ENCODE measurements at places on chromosomes 16 and 17.
A peak's percentile ranks its signal among the peaks of the same experiment; 100 is the strongest.

DNA sequence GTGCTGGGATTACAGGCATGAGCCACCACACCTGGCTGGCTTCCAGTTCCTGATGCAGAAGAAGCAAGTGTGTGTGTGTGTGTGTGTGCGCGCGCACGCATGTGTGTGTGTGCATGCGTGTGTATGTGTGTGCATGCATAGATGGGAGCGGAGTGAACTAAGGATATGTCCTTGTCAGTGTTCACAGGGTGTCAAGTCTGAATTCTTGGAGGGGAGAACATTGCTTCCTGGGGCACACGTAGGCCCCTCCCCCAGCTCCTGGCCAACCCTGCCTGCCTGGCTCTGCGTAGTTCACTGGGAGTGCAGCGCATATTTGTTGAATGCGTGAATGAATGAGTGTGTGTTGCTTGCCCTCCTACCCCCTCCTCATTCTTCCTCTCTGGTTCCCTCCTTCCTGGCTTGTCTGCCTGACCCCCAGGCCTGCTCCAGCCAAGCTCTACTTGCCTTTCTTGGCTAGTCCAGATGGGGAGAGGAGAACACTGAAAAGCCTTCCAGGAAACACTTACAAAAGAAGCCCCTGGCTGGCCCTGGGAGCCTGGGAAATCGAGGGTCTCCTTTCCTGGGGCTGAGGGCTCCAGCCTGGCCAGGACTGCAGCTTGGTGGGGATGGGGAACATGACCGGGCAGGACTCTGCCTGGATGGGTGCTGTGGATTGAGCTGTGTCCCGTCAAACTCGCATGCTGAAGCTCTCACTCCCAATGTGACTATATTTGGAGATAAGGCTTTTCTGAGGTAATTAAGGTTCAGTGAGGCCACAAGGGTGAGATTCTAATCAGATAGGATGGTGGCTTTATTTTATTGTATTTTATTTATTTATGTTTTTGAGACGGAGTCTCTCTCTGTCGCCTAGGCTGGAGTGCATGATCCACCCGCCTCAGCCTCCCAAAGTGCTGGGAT is 27.9 kb downstream of the IGFBP4 start:
- peak; percentile 47 for DNase-seq

- DNase-seq, result no peak
These were observed 54.4 kb downstream of the SOX9 start for GRCh38 chr17:72175263-72175662.

- no peak for DNase-seq
These were observed 4.6 kb downstream of the TGFB1I1 start for GRCh38 chr16:31476303-31477219.

GRCh38 chr16:9199311-9199710 is 107.9 kb downstream of the HAPSTR1 start:
- DNase-seq, result no peak

DNA sequence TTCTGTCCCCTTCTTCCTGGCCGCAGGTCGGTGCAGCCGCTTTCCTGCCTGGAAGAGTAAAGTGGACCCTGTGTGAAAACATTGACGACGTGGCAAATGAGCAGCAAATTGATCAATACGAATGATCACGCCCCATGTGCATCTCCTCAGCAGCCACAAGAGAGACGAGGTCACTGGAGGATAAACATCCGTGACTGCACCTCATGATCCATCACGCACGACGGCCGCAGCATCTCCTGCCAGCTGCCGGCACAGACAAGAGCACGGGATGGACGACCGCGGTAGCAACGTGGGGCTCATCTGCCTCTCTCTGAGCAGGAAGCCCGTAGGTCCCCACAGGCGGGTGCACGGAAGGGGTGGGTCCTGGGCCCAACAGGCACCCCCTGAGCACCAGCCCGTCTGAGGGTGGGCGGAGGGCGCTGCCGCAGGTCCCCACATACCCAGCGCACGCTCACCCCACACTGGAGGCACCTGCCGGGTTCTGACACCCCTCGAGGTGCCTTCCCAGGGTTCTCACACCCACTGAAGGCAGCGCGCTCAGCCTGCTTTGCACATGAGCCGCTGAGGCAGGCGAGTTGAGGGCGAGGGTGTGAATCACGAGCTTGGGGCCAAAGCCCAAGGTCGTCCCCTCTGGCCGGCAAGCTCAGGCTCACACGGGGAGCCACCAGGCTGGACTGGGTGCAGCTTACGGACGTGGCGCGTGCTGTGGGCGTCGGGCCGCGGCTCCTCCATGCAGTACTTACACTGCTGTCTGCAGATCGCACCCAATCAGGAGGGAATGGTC is 12.3 kb upstream of the CDH15 start:
- DNase-seq, result no peak

DNA sequence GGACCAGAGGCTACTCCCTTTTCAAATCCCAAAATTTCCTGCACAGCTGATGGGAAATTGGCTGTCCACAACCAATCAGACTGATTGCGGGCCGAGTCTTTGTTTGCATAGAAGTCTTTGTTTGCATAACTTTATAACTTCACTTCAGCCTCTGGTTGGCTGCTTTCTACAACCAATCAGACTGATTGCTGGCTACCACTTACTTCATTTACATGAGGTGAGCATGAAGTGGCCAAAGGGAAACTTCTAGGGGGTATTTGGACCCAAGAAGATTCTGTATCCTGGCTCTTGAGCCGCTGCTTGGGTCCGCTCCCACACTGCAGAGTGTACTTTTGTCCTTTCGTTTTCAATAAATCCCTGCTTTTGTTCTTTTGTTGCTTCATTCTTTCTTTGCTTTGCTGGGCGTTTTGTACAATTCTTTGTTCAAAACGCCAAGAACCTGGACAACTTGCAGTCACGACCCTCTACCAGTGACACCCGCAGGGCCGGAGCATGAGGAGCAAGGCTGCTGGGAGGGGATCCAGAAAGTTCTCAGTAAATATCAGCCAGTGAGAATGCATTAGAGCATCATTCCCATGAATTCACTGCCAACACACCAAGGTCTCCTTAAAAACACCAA is 67.5 kb downstream of the IQCK start:
- DNase-seq, result no peak

- peak; percentile 8 for DNase-seq
These were observed 223.6 kb downstream of the BCAS3 start for GRCh38 chr17:60901242-60901641.

DNA sequence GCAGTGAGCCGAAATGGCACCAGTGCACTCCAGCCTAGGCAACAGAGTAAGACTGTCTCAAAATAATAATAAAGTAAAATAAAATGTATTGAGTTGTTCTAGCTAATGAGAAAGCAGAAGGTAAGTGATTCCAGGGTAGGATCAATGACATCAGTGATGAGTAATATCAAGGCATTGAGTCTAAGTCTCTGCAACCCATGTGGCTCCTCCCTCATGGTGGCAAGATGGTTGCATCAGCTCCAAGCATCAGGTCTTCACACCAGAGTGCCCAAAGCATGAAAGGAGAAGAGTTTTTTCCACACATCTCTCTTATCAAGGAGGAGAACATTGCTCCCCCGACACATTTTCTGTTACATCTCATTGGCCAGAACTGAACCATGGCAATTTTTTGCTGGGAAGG is 34.8 kb upstream of the GAS7 start:
- DNase-seq, result no peak

DNA sequence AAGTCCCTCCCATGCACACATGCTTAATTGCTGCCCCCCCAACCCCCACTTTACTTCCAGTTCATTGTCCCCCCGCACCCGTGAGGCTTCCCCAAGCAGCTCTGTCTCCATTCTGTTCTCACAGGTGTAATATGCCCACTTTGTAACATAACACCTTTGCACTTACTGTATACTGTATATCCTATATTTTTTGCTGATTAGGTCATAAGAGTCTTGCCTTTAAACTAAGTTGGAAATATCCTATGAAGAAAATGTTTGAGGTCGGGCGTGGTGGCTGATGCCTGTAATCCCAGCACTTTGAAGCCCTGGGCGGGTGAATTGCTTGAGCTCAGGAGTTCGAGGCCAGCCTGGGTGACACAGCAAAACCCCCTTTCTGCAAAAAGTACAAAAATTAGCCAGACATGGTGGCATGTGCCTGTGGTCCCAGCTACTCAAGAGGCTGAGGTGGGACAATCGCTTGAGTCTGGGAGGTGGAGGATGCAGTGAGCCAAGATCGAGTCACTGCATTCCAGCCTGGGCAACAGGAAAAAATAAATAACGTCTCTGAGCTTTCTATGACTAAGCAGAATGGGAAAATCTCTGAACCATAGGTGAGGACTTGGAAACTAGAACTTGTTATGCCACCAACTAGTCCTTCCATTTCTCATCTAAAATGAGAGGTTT is 76.1 kb downstream of the TNRC6C start:
- no peak for DNase-seq

DNA sequence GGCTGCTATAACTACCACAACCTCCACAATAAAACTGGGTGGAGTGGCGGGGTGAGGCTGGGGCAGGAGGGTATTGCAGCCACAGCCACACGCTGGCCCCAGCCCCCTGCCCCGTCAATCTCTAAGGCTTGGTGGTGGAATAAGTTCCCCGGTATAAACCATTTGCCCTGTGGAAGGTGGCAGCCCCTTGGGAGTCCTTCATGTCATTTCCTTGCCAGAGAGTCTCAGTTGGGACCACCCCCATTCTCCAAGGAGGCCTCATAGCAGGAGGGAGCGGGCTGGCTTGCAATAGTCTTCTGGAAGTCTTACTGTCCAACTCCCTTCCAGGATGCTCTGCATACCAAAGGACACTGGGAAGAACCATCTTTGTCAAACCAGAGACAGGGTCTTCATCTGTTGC is 19.4 kb downstream of the CD300A start:
- peak; percentile 0 for DNase-seq

DNA sequence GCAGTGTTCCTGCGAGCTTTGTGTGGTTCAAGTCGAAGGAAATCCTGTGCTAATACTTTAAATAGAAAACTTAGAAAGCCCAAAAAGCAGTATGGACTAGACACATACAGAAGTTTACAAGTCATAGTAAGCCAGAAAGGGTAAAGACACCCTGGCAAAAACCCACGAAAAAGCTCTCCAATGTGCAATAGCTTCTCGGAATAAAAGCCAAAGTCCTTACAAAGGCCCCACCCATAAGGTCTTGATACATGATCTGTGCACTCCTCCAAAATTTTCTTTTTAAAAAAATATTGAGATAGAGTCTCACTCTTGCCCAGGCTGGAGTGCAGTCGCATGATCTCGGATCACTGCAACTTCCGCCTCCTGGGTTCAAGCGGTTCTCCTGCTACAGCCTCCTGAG is 10.3 kb downstream of the C16orf86 start:
- no peak for DNase-seq

- no peak for DNase-seq
These were observed 94.6 kb upstream of the GSE1 start for GRCh38 chr16:85518398-85519049.

DNA sequence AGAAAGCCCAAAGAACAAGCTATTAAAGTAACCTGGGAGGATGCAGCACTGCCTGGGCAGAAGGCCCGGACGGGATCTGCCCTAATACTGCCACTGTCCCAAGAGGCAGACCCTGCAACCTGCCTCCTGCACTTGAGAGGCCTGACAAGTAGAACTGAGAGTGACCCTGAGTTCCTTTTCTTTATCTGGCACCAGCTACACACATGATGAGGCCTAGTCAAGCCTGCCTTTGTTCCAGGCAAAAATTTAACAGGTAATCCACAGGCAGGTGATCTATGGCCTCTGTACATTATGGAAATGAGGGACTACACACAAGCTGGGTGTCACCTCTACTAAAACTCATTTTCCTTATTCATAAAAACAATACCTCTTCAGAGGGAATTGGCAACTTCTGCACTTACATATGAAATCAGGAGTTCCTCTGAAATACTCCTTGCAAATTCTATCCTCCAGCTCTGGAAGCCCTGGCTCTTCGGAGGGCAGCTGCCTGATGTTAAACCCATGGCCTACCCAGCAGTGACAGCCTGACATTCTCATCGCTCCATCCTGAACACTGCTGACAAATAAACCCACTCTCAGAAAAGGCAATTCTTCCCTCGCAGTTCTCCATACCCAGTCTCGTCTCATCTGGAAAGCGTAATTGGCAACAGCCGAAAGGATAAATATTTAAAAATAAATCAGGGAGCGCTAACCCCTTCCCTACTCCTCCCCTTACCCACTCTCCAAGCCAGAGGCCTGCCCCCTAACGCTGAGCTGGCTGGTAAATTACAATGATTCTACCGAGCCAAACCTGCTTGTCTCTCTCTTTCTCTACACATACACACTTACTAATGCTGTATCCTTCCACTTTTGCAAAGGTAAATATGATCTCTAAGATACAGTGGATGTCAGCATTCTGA is 2.5 kb upstream of the ZFHX3 start:
- no peak for DNase-seq

- no peak for DNase-seq
These were observed 33.3 kb upstream of the RGS9 start for GRCh38 chr17:65103896-65104295.

Measured in GM03348 (cell line).